Activated B cell treated with CpG ODN at 0.5 μM for 24 hours (primary cell): ENCODE measurements at places on chromosomes 1 and 21. TPM values are rescaled to one million over a fixed set of nuclear protein-coding genes. Genes with fewer than 3 reads are reported as not detected.

DNA sequence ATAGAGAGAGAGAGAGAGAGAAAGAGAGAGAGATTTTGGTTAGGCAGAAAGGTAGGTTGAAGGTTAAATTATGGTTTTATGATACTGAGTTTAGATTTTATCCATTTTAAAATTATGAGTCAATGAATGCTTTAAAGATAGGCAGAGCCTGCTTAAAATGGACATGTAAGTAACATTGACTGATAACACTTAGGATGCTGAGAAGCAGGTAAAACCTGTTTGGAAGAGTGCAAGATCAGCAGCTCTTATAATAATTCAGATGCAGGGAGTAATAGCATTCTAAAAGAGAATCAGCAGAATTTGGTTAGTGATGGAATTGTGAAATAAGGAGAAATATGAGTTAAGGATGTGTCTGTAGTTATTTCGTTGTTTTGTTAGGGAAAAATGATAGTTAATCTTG lies 446.6 kb downstream of the PLA2G4A start:
- H3K4me1 ChIP-seq = no peaks in the 10 kb centered on the region
- H3K27ac ChIP-seq = no peak overlapping the region
- DNase-seq = no peak
- H3K4me3 ChIP-seq = no peak overlapping the region
- no peaks in the 10 kb centered on the region for H3K27me3 ChIP-seq

ARHGEF16 gene
- total RNA-seq = not detected in 2 replicates

DNA sequence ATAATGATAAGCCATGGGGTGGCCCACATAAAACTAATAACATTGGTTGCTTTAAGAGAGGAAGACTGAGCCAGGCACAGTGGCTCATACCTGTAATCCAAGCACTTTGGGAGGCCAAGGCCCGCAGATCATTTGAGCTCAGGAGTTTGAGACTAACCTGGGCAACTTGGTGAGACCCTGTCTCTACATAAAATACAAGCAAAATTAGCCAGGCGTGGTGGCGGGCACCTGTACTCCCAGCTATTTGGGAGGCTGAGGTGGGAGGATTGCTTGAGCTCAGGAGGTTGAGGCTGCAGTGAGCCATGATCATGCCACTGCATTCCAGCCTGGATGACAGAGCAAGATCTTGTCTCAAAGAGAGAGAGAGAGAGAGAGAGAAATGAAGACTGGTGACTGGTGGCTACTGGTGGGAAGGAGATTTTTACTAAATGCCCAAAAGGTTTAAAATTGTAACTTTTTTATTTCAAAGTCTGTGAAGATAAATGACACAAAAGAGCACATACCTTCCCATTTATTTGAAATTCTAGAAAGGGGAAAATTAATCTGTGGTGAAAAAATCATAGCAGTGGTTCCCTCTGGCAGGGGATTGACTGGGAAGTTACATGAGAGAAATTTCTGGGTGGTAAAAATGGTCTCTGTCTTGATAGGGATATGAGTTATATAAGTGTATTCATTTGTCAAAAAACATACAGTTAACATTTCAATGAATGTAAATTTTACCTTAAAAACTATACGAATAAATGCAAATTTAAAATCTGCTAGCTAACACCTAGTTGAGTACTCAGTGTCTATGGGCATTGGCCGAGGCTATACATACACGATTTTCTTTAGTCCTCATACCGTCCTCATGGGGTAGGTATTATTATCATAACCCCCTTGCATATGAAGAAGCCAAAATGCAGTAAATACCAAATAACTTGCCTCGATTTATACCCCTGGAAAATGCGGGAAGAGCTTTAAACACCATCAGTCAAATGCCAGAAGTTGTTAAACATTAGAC lies 2.2 kb upstream of the NBPF1 start:
- H3K36me3 ChIP-seq = no peaks in the 10 kb centered on the region
- DNase-seq = peak; percentile 17
- H3K27ac ChIP-seq = no peak overlapping the region
- H3K4me3 ChIP-seq = no peak overlapping the region
- H3K27me3 ChIP-seq = no peaks in the 10 kb centered on the region

RGS16 gene
- 2.6 TPM in 2 replicates for total RNA-seq

DNA sequence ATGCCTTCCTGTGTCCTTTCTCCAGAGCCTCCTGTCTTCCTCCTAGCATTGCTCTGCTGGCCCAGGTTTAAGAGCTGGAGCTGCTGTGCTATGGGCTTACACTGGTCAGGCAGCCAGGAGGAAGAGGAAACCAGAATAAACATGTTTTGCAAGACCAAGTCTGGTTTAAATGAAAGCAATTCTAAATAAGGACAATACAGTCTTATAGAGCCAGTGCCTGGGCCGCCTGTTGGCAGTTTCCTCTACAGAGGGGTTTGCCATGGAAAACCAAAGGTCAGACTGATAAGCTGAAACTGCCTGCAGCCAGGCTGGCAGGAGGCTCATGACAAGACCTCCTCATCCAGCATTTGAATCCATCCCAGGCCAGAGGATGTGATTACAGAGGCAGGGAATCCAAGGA lies 92.9 kb upstream of the FGGY start:
- H3K4me3 ChIP-seq = no peak overlapping the region
- H3K4me1 ChIP-seq = peaks cover 7% of the 10 kb centered on the region
- H3K36me3 ChIP-seq = no peaks in the 10 kb centered on the region
- no peak for DNase-seq
- H3K27me3 ChIP-seq = peaks cover 2% of the 10 kb centered on the region

DNA sequence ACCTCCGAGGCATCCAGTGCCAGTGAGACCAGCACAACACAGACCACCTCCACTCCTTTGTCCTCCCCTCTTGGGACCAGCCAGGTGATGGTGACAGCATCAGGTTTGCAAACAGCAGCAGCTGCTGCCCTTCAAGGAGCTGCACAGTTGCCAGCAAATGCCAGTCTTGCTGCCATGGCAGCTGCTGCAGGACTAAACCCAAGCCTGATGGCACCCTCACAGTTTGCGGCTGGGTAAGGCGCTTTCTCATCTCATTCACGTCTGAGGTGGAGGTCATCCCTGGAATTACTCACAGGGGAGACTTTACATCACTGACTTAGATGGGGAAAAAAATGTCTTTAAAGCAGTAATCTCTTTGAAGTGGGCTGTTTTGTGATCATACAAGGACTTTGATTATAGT lies 106.3 kb downstream of the CD247 start:
- no peak overlapping the region for H3K27ac ChIP-seq
- peaks cover 68% of the 10 kb centered on the region for H3K36me3 ChIP-seq
- no peaks in the 10 kb centered on the region for H3K27me3 ChIP-seq

RORC gene
- total RNA-seq = 0.09 TPM in 1 of 2 replicates, not detected in the other

DNA sequence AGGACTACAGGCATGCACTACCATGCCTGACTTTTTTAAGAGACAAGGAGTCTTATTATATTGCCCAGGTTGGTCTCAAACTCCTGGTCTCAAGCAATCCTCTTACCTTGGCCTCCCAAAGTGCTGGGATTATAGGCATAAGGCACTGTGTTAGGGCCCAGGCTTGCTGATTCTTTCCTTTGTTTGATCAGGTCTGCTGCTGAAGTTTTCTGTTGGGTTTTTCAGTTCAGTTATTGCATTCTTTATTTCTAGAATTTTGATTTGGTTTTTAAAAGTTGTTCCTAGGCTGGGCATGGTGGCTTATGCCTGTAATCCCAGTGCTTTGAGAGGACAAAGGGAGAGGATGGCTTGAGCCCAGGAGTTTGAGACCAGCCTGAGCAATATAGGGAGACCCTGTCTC lies 47.9 kb downstream of the C4BPA start:
- no peak for DNase-seq
- no peaks in the 10 kb centered on the region for H3K4me1 ChIP-seq
- peaks cover 5% of the 10 kb centered on the region for H3K36me3 ChIP-seq
- H3K27ac ChIP-seq = no peak overlapping the region
- no peak overlapping the region for H3K4me3 ChIP-seq

ITLN2 gene
- total RNA-seq = not detected in 2 replicates

DVL1 gene
- 29.3 and 30.7 TPM in 2 replicates for total RNA-seq

GRCh38 chr1:8712413-8713231 lies 104.8 kb downstream of the RERE start:
- DNase-seq = no peak
- H3K4me1 ChIP-seq = peaks cover 47% of the 10 kb centered on the region
- no peaks in the 10 kb centered on the region for H3K27me3 ChIP-seq
- H3K27ac ChIP-seq = peak overlapping the region; percentile 89
- H3K4me3 ChIP-seq = peak overlapping the region; percentile 68
- no peaks in the 10 kb centered on the region for H3K36me3 ChIP-seq

DNA sequence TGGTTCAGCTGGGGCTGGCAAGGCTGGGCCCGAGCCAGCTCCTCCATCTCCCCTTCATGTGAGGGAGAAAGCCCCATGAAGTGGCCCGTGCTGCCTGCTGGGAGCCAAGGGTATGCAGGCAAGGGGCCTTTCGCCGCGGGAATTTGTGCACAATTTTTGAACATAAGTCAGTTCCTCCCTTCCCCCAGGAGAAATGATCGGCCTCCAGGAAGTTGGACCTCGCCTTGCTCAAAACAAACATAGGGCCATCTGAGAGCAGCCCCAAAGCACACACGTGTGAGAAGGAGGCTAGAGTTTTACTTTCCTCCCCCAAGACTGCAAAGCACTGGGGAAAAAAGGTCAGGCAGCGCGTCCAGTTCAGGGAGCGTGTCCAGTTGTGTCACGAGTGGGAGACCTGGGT lies 64.7 kb downstream of the PRDM16 start:
- no peak overlapping the region for H3K27ac ChIP-seq
- no peaks in the 10 kb centered on the region for H3K4me1 ChIP-seq
- no peaks in the 10 kb centered on the region for H3K36me3 ChIP-seq
- no peak overlapping the region for H3K4me3 ChIP-seq

GRIK1 gene
- not detected in 2 replicates for total RNA-seq

- H3K27me3 ChIP-seq = no peaks in the 10 kb centered on the region
- no peak for DNase-seq
- H3K27ac ChIP-seq = no peak overlapping the region
- H3K4me3 ChIP-seq = no peak overlapping the region
- peaks cover 23% of the 10 kb centered on the region for H3K4me1 ChIP-seq
- H3K36me3 ChIP-seq = peaks cover 60% of the 10 kb centered on the region
Observed at GRCh38 chr1:230232371-230232771, 165.3 kb downstream of the GALNT2 start.

DNA sequence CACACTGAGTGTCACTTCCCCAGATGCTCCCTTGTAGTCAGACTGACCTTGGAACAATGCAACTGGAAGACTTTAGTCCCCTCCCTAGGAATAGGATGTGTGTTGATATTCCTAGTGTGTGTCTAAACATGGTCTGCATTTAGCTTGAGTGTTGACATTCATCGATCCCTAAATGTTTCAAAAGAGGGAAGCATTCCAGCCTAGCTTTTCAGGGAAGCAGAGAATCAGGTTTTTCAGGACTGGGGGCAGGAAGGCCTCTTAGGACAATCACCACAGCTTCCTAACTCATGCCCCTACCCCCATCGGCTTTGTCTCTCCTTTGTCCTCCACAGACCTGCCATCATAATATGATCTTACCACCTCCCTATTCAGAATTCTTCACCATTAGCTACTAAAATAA lies 43.4 kb downstream of the NMNAT2 start:
- H3K36me3 ChIP-seq = no peaks in the 10 kb centered on the region
- DNase-seq = no peak
- H3K4me3 ChIP-seq = no peak overlapping the region
- H3K27ac ChIP-seq = no peak overlapping the region

- peak; percentile 20 for DNase-seq
- no peak within 1 kb of the TSS for H3K27ac ChIP-seq
- H3K27me3 ChIP-seq = peaks cover 39% of the 10 kb centered on the region
- H3K4me1 ChIP-seq = peaks cover 3% of the 10 kb centered on the region
- H3K4me3 ChIP-seq = no peak within 1 kb of the TSS
Observed at GRCh38 chr1:65309304-65310077, at the start of gene DNAJC6. TSS of gene DNAJC6 (plus strand) at chr1:65309543. CDS start at chr1:65309746, 203 bp downstream.

DNA sequence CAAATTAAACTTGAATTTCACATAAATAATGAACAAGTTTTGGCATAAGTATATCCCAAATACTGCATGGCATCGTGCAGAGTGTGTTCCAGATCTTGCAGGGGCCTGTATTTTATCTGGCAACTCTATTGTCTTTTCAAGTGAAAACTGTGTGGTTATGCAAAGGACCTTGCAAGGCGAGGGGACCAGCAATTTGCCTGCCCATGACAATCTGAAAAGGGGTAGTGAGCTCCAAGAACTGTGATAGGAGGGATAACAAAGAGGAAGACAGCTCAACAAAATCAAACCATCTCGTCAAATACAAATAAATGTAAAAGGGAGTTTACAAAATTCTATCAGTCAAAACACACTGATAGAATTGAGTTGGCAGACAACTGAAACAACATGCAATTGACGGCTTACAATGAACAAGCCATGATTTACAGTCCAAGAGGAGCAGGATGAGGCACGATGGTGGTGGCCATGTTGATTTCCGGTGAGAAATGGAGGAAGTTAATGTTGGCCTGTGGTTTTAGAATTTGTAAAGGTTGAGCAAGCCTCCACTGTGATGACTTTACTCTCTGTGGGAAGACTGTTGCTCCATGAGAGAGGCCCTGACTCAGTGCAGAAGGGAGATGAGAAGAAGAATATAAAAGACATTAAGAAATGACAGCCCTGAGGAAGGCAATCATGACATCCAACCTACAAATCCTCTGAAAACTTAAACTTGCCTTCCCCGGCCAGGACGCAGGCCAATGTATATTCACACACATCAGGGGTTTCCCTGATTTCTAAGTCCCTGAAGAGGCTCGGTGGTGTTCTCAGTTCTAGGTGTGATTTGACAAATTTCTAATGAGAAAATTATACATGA lies 132.2 kb downstream of the ADSS2 start:
- no peaks in the 10 kb centered on the region for H3K27me3 ChIP-seq
- H3K4me1 ChIP-seq = peaks cover 46% of the 10 kb centered on the region
- no peak for DNase-seq
- peak overlapping the region; percentile 46 for H3K4me3 ChIP-seq
- peaks cover 7% of the 10 kb centered on the region for H3K36me3 ChIP-seq
- H3K27ac ChIP-seq = peak overlapping the region; percentile 82

DNA sequence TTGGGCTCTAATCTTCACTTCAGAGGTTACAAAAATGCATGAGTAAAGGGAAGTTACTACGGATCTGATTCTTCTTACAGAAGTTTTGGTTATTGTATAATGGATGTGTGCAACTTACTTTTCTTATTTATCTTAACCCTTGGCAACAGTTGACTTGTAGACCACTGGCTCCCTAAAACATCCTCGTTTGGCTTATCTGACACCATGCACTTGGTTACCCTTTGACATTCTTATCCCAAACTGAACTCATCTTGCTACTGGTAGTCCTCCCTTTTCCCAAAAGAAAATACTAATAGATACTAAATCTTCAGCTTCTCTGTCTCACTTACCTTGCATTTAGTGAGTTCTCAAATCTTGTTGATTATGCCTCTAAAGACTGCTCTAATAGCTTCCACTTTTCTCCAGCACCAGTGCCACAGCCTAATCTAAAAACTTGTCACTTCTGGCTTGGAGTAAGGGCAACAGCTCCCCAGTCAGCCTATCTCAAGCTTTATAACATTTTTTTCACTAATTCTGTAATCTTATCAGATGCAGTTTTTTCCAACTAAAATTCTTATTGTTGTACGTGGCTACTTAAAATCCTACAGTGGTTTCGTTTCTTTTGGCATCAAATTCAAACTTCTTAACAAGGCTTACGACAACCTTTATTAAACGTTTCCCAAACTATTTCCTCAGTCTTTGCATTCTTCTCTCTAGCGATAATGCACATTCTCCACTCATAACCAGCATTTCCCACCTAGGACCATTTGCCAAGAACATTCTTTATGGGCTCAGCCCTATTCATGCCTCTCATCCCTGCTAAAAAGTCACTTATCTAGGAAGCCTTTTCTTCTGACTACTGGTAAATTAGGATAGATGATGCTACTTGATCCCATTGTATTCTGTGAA lies 204.2 kb downstream of the KCNT2 start:
- no peaks in the 10 kb centered on the region for H3K27me3 ChIP-seq
- H3K4me1 ChIP-seq = no peaks in the 10 kb centered on the region
- no peaks in the 10 kb centered on the region for H3K36me3 ChIP-seq
- H3K4me3 ChIP-seq = no peak overlapping the region

S100A5 gene
- 0.51 TPM in 1 of 2 replicates, not detected in the other for total RNA-seq
